ENCODE measurements at places on chromosomes 16 and 17.

- no peak overlapping the region for H3K4me3 ChIP-seq
- no peak for DNase-seq
- peaks cover 8% of the 10 kb centered on the region for H3K36me3 ChIP-seq
- H3K4me1 ChIP-seq, result peaks cover 49% of the 10 kb centered on the region
- H3K27ac ChIP-seq, result peak overlapping the region; percentile 44
These were observed 8.4 kb downstream of the FOXK2 start for GRCh38 chr17:82527898-82528297.

DNA sequence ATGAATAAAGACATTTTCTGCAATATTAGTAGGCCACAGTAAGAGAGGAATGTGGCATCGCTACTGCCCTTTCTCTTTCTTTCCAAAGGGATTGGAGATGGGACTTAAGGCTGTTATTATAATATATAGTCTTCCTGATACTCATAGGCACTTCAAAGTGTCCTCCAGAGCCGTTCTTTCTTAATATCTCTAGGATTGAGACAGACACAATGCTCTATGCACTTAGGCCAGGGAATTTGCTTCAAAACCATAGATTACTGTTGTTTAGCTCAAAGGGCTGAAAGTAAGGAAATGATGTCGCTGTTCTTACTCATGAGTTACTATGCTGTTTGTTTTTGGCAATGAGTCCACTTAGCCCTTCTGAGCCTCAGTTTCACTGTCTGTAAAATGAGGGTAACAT lies 590.5 kb downstream of the CDH11 start:
- H3K36me3 ChIP-seq, result no peaks in the 10 kb centered on the region
- no peak overlapping the region for H3K27ac ChIP-seq
- no peak for DNase-seq
- no peaks in the 10 kb centered on the region for H3K4me1 ChIP-seq
- no peak overlapping the region for H3K4me3 ChIP-seq

DNA sequence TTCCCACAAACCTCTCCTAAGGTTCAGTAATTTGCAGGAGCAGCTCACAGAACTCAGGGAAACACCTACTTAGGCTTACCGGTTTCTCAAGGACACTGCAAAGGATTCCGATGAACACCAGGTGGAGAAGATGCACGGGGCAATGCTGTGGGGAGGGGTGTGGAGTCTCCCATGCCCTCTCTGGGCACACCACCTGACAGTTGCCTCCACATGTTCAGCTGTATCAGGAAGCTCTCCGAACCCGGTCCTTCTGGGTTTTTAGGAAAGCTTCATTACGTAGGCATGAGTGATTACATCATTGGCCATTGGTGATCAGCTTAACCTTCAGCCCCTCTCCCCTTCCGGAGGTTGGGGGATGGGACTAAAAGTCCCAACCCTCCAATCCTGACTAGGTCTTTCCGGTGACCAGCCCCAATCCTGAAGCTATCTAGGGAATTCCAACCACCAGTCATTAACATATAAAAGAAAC lies 21.6 kb downstream of the C17orf58 start:
- no peak for DNase-seq
- H3K27ac ChIP-seq, result no peak overlapping the region
- H3K27me3 ChIP-seq, result no peaks in the 10 kb centered on the region
- peaks cover 3% of the 10 kb centered on the region for H3K4me1 ChIP-seq
- peaks cover 4% of the 10 kb centered on the region for H3K36me3 ChIP-seq

GRCh38 chr16:21959050-21959449 lies 5.9 kb downstream of the UQCRC2 start:
- peak overlapping the region; percentile 25 for H3K27ac ChIP-seq
- peaks cover 35% of the 10 kb centered on the region for H3K36me3 ChIP-seq
- H3K27me3 ChIP-seq, result no peaks in the 10 kb centered on the region
- no peak overlapping the region for H3K4me3 ChIP-seq
- DNase-seq, result no peak

DNA sequence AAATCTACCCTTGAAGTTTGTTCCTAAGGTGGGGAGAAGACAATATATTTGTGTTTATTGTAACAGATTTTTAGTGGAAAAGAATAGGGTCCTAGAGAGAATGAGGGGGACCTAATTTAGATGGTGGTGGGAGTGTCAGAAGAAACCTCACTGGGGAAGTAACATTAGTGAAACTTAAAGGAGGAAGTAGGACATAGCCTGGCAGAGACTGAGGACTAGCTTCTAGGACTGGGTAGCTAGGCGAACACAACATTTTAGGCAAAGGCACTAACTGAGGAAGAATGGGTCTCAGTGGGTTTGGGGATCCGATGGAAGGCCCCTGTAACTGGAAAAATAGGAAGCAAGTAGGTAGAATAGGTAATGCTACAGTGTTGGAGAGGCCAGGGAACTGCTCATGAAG lies 4.2 kb upstream of the ARL2BP start:
- no peak overlapping the region for H3K27ac ChIP-seq
- H3K4me3 ChIP-seq, result no peak overlapping the region
- no peaks in the 10 kb centered on the region for H3K27me3 ChIP-seq
- peaks cover 12% of the 10 kb centered on the region for H3K4me1 ChIP-seq
- no peak for DNase-seq
- H3K36me3 ChIP-seq, result peaks cover 6% of the 10 kb centered on the region

- no peak overlapping the region for H3K4me3 ChIP-seq
- no peak for DNase-seq
- peaks cover 4% of the 10 kb centered on the region for H3K4me1 ChIP-seq
- no peak overlapping the region for H3K27ac ChIP-seq
- H3K36me3 ChIP-seq, result no peaks in the 10 kb centered on the region
These were observed 6.2 kb upstream of the SPATA2L start for GRCh38 chr16:89707695-89708094.

DNA sequence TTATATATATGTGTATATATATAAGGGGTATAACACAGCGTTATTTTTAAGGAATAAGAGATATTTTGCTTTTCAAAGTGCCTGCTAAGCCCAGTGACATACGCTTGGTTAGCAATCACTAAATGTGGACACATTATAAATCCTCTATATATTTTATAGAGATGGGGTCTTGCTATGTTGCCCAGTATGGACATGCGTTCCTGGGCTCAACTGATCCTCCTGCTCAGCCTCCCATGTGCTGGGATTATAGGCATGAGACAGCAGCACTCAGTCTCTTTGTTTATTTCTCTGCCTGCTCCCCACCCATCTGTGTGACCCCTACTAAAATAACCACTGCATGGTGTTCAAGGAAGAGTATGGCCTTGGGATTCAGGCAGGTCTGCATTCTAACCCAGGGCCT lies 63.4 kb downstream of the XYLT1 start:
- no peak overlapping the region for H3K4me3 ChIP-seq
- no peaks in the 10 kb centered on the region for H3K27me3 ChIP-seq
- DNase-seq, result no peak
- no peak overlapping the region for H3K27ac ChIP-seq
- peaks cover 4% of the 10 kb centered on the region for H3K36me3 ChIP-seq

DNA sequence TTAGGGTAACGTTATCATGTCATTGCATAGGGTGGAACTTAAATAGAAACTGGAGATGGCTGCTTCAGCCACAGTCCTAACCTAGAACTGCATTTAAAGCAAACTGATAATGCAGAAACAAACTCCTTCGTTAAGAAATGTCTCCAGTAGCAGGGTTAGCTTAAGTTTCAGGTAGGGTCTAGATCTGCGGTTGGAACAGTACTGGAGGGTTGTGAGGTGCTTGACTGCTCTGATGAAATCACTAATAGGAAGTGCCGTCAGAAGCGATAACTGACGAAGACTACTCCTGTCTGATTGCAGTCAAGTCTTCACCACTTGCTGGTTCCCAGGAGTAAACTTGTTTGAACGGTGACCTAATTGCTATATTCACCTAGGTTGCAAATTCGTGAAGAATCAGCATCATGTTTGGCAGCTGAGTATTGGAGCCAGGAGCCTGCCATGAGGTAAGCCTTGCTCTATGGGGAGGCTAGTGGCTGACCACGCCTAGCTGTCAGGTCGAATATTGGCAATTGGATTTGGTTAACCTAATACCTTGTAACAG lies 24.5 kb downstream of the TRPV2 start:
- peaks cover 19% of the 10 kb centered on the region for H3K27me3 ChIP-seq
- peak overlapping the region; percentile 99 for H3K4me3 ChIP-seq
- H3K36me3 ChIP-seq, result peaks cover 55% of the 10 kb centered on the region
- H3K27ac ChIP-seq, result peak overlapping the region; percentile 100

DNA sequence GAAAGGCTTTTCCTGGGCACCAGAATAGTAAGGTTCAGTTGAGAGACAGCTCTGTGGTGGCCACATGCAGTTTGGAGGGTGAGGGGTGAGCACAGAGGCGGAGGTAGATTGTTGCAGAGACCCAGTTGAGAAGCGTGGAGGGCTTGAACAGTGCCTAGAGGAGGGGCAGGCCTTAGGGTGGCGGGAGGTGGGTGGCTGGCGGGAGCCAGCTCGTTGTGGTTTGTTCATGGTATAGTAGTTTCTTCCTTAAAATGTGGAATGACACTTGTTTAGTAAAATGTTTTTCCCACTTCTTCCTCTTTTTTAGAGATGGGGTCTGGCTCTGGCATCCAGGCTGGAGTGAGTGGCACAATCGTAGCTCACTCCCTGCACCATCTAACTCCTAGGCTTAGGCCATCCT lies 14.2 kb downstream of the USP10 start:
- peaks cover 60% of the 10 kb centered on the region for H3K4me1 ChIP-seq
- no peak overlapping the region for H3K4me3 ChIP-seq
- H3K36me3 ChIP-seq, result peaks cover 10% of the 10 kb centered on the region
- no peak for DNase-seq
- no peak overlapping the region for H3K27ac ChIP-seq

GRCh38 chr17:50891577-50891989 lies 25.4 kb upstream of the TOB1 start:
- no peaks in the 10 kb centered on the region for H3K36me3 ChIP-seq
- no peak overlapping the region for H3K27ac ChIP-seq
- peaks cover 13% of the 10 kb centered on the region for H3K4me1 ChIP-seq
- H3K4me3 ChIP-seq, result no peak overlapping the region

DNA sequence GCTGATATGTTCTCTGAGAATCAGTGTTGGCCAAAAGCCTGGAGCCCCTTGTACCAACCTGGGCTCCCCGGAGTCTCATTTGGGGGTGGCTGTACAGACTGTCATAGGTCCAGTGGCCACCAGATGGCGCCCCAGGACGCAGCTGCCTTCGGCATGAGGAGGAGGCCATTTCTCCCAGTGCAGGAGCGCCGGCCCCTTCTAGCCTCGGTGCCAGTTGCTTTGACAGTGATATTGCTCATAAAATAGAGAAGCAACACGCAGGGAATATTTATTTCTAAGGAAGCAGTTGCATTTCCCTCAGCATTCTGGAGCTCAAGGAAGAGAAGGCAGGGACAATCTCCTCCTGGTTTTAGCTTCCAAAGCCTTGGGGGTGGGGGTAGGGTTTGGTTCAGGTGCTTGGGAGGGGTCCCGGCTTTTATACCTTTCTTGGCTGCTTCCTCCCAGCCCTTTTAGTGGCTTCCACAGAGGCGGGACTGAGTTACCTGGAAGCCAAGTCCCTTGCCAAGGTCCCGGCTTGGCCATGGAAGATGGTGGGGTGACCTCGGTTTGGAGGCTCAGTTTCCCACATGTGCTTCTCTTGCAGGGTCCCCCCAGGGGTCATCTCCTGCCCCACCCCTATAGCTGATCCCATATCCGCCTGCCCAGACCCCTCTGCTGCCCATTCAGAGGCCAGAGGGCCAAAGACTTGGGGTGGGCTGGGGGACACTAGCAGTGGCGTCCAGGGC lies 117.8 kb upstream of the CDC42EP4 start:
- H3K36me3 ChIP-seq, result no peaks in the 10 kb centered on the region
- H3K4me1 ChIP-seq, result peaks cover 8% of the 10 kb centered on the region
- peak; percentile 80 for DNase-seq
- H3K4me3 ChIP-seq, result no peak overlapping the region
